ENCODE measurements at places on chromosomes 6 and 20. TPM values are rescaled to one million over a fixed set of nuclear protein-coding genes. Genes with fewer than 3 reads are reported as not detected.

GRCh38 chr20:1468117-1468624 is 1.5 kb upstream of the NSFL1C start:
- no peak for DNase-seq

GRCh38 chr20:951384-952169 is 35.4 kb upstream of the ANGPT4 start:
- no peak for DNase-seq

DNA sequence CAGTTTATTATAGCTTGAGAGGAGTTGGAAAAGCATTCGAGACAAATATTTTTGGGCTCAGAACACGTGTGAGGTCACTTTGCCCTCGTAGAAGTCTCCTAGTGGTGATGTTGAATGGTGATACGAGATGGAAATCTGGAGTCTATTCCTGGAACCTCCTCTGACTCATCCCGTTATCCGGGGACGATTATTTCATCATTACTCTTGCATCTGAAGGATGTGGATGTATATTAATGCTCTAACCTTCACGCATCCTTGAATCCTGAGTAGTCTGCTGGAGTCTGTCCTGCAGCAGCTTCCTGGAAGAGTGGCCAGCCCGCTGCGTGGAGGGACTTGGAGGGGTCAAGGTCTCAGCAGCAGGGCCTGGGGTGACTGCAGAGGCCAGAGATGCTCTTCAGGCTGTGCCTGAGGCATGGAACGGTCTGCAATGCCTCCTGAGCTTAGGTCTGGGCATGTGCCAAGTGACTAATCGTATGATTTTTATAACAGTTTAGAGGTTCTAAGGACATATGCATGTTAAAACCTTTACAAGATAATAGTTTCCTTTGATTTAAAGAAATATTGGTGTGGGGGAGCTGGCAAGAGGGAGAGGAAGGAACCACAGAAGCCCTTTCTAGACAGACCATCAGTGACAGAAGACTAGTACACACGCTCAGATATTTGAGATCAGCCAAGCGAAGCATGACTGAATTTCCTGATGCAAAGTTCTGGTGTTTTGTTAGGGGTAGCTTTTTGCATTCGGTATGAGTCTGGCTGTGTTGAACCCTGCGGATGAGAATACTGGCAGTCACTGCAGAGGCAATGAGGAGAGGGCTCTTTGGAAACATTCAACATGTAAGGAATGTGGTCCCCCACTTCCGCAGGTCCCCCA is 400.2 kb downstream of the QKI start:
- DNase-seq: no peak

GRCh38 chr20:17843246-17844132 is 125.1 kb downstream of the SNX5 start:
- peak; percentile 27 for DNase-seq

Gene MRAP2
- total RNA-seq: 47.3 TPM

DNA sequence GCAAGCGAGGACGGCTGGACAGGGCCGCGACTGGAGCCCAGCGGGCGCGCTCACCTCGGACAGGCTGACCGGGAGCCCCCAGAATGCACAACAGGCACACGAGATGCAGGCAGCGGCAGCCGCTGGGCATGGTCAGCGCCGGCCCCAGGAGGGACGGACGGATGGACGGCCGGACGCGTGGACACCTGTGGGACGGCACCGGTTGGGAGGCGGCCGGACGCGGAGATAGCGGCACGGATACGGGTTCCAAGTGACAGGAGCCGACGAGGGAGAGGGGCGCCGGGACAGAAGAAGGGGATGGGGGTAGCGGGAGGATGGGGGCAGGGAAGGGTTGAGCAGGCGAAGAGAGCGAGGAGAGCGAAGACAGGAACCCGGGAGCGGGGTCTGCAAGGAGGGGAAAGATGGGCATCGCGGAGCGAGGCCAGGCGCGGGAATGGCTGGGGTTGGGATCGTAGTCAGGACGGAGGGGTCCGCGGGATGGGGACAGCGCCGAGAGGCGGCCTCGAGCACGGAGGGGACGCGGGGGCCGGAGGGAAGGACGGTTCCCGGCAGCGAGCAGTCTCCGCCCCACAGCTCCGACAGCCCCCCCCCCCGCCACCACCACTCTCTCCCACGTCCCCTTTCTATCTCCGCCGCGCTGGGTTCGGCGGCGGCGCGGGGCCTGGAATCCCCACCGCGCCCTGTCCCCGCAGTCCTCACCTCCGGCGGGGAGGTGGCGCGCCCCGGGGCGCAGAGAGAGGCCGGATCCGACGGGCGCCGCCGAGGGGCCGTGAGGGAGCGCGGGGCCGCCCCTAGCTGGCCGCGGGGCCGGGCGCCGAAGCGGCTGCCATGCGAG is 435 bp downstream of the DLK2 start:
- DNase-seq: peak; percentile 88

DNA sequence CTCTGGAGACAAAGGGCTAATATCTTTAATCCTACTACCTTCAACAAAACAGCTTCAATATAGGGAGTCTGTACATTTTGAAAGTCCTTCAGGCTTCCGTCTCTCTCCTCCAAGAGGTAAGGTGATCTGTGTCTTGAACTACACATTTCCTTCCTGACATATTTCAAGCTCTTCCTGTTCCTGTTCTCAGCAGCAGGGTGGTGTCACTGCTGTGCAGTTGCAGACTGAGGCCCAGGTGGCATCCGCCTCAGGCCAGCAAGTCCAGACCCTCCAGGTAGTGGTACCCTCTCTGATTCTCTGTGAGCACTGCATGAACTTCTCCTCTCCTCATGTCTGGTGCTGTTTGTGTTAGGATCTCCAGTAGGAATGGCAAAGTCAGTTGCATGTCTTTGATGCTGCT is 7.8 kb downstream of the NFYA start:
- no peak for DNase-seq

DNA sequence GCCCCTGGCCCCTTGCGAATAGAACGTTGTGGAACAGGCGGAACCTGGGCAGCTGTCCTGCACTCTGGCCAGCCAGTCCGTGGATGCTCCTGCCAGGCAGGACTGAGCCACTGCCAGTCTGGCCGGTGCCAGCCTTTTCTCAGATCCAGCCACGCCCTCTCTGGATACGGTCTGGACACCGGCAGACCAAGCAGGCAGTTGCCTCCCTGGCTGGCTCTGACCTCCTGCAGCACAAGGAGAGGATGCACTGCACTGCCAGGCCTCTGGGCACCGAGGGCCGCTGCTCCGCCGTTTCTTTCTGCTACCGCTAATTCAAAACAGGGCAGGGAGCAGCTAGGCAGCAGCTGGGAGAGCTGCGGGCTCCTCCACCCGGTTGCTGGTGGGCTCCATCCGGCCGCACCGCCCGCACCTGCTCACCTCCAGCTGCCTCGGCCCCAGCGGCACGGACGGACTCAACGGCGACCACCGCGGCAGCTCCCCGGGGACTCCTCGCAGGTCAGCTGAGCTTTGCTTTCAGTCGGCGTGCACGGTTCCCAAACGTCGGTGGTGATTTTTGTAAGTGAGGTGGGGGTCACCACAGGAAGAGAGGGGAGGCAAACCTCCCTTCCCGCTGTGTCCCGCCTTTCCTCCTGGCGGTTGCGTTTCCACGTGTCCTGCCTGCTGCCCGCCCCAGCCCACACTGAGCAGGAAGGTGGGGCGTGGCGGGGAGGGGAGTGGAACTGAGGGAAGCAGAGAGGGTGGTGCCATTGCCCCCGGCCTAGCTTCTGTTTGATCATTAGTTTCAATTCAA is 30.3 kb upstream of the AFDN start:
- no peak for DNase-seq

GRCh38 chr20:48006036-48006833 is 221.0 kb upstream of the SULF2 start:
- DNase-seq: no peak

DNA sequence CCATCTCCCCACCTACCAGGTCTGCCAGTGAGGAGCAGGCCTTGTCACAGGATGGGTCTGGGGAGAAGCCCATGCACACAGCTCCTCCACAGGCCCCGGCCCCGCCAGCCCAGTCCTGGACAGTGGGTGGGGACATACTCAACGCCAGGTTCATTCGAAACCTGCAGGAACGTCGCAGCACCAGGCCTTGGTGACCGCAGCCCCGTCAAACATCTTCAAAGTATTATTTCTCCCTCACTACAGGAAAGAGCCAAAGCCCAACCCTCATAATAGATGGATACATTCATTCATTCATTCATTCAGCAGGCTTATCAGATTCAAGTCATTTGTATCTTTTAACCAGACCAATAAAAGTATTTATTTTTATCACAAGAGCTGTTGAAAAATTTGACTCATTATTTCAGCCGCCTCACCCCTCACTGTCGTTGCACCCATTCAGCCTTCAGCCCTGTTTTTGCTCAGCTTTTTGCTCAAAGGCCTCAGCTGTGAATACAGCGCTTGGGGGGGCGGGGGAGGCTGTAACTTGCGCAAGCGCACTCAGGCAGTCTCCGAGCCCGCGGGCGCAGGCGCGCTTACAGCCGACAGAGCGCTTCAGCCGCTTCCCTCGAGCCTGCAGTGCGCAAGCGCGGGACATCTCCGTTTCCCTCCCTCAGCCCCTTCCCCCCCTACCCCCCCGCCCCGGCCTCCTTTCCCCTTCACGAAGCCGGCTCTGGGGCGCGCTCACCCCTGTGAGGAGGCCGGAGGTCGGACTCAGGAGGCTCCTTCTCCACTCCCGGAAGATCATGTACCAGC is at the start of gene C6orf136:
TSS of gene C6orf136 (plus strand) at position 684 of the 792 bp plus-strand sequence. CDS start at position 783, 99 bp downstream.
- DNase-seq: peak; percentile 95

DNA sequence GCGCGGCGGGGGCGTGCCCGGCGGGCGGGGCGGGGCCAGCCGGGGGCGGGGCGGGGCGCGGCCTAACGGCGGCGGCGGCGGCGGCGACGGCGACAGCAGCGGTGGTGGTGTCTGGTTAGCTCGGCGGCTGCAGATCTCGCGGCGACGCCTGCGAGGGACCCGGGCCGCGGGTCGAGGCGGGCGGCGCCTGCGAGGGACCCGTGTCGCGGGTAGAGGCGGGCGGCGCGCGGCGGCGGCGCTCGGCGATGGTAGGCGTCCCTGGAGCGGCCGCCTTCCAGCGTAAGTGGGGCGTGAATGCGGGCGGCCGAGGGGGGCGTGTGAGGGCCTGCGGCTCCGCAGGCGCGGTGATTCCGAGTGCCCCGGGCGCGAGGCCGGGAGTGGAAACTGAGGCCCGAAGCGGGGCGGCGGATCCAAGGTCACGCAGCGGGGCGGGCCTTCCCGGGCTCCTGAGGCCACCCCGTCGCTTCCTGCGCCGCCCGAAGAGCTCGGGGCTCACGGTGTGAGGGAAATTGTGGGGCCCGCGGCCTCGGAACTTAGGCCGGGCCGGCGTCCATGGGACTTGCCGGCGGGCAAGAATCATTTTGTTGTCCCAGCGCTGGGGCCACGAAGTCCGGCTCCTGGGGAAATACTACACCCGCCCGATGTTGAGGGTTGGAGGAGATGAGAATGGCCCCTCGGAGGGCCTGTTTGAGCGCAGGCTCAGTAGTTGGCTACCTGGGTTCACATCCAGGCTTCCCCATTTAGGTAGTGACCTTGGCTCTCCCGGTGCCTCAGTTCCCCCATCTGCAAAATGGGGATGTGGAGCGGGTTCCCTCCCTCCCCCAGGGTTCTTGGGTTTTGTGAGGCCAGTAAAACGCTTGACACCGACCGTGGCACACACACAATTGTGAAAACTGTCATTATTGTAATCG is at the start of gene CBFA2T2:
TSS of gene CBFA2T2 (plus strand) at position 74 of the 911 bp plus-strand sequence. CDS start at position 246, 172 bp downstream.
- peak; percentile 67 for DNase-seq

- DNase-seq: no peak
Measured at GRCh38 chr6:168380956-168381605, 59.9 kb upstream of the SMOC2 start.

DNA sequence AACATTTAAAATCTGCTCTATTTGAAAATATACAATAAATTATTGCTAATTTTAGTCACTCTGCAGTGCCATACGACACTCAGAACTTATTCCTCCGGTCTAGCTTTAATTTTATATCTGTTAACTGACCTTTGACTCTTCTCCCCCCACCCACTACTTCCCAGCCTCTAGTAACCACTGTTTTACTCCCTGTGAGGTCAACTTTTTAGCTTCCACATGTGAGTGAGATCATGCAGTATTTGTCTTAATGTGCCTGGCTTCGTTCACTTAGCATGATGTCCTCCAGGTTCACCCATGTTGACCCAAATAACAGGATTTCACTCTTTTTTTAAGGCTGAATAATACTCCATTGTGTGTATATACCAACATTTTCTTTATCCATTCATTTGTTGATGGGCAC is 80.8 kb downstream of the RPP40 start:
- DNase-seq: no peak

Gene CHRNA4
- total RNA-seq: not detected

Gene MYH7B
- 4.7 TPM for total RNA-seq

DNA sequence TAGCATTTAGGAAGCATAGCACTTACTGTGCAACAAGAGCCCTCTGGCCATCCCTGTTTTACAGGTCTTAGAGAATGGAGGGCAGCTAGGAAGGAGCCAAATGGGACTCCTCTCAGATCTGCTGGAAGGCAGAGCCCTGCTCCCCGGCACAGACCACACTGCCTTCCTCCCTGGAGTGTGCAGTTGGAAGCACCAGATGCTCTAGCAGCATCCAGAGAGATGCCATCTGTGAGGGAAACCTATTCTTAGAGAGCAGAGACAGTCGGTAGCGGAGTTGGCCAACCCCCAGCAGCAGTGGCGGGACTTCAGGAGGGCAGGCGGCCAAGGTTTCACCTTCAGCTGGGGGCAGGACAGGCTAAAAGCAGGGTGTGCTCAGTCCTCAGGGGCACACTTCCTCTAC is 16.7 kb upstream of the E2F1 start:
- DNase-seq: no peak

Gene HIVEP1
- total RNA-seq: 31.7 TPM

- no peak for DNase-seq
Measured at GRCh38 chr6:106097411-106098231, 11.5 kb downstream of the PRDM1 start.

DNA sequence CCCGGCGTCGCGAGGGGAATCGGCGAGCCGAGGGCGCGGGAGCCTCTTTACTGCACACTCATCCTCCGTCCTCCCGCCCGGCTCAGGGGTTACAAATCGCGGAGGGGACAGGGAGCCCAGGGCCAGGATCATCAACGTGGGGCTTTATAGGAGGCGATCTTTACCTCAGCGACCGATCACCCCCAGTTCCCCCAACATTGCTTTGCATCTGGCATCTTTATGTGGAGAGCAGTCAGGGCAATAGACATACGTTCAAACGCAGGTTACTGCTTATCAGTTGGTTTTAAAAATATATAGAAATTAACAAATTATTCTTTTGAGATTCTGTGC is 634 bp downstream of the HSF2 start:
- no peak for DNase-seq

DNA sequence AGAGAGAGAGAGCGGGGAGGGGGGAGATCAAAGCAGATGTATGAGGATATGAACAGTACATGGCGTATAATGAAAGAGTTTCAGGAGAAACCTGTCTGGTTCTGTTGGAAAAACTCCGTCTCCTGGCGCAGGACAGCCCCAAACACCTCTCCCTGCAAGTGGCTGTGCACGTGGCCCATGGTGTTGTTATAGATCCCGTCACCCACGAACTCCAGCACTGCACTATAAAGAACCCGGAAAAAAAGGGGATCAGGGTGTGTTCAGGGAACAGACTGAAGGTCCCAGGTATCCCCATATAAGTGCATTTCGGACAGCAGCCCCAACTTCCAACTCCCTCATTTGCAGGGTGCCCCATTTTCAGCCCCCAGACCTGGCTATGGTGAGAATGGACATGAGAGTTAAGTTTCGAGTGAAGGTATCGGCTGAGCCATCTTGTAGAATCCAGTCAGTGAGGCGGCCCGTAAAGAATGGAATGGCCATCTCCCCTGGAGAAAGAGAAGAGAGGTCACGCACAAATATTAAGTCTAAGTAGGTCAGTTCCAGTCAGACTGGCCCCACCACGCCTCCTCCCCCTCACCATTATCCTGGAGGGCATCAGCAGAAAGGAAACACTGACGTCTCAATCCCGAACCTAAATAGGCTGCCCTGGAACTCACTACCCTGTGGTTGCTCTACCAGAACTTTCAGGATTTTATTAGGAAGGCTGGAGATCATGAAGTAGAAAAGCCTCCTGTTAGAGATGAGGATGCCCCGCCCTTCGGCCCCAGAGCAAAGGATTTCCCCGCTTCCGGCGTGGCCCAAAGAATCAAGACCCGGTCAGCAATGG is 1.3 kb downstream of the TAP1 start:
- DNase-seq: no peak
